ENCODE measurements at places on chromosomes 2 and 18.

- no peak for ATAC-seq
Observed at GRCh38 chr18:48673456-48673852, 134.6 kb downstream of the CTIF start.

DNA sequence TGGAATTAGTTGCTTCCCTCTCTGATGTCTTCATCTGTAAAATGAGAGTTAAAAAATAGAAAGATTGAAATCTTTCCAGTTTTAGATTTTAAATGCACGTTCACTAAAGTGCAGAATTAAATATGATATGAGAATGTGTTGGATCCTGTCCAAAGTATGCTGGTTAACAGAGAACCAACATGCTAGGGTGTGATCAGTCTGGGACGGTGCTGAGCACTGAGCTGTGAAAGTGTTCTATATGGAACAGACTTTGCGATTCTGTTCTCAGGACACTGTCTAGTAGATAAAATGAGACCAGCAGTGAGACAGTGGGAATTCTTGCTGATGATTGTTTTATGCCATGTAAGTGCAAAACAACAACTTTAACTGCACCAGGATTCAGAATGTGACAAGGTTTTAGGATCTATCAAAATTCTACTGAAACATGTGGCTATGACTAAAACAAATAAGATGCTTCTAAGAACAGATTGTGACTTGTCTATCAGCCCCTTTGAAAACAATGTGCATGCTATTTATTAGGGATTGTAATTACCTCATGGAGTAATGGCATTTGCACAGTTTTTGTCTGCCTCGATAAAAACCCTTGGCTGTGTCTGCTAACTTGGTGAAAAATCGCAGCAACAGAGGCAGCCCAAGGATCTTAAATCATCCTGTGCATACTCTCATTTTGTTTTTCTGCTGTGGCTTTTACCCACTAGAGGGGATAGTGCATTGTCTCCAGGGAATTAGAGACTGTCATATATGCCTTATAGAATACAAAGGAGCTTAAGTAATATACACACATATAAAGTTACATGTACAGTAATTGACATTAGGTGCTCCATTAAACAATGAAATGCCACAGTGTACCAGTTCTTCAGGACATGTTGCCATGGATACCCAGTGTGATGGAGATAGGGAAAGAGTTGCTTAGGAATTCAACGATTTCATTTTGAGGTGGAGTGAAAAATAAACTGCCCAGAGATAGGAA lies 55.1 kb downstream of the MAP3K20 start:
- no peak for ATAC-seq

GRCh38 chr2:223727562-223727961 lies 109.8 kb downstream of the AP1S3 start:
- ATAC-seq, result peak; percentile 61

DNA sequence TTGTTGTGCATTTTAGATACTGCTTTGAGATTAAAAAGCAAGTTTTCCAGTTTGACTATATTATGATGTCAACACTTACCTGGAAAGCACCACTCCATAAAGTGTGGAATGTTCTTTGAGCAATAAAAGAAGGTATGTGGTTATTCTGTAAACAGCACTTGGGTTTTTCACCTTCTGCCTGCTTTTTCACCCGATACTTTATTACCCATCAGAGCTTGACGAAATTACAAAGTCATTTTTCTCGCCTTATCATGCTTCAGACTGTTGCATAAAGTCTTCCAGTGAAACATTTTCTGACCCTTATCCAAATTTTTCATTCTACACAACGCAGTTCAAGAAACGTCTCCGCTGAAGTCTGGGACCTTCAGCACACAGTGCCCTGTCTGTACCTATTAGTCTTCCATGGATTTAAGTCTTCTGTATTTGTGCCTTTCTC lies 25.2 kb downstream of the CAB39 start:
- no peak for ATAC-seq

- ATAC-seq, result no peak
Observed at GRCh38 chr18:48687346-48688042, 148.7 kb downstream of the CTIF start.

DNA sequence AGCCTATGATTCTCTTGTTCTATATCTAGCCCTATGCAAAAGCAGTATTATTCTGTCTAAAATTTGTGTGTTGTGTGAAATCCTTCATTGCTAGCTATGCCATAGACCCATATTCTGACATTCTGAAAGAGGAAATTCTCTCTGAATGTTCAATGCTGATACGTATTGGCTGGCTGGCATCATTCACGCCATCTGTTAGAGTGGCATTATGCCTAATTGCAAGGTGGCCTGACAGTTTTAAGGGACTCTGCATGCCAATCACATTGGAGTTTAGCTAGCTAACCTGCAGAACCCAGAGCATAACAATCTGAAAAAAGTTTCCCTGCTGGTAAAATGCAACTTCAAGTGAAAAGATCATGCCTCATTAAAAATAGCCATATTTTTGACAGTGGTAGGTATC lies 316.0 kb downstream of the SOX11 start:
- ATAC-seq, result no peak

GRCh38 chr2:73286134-73286655 lies 1.9 kb upstream of the FBXO41 start:
- ATAC-seq, result no peak

GRCh38 chr18:56351911-56352500 lies 286.4 kb downstream of the TXNL1 start:
- ATAC-seq, result no peak

DNA sequence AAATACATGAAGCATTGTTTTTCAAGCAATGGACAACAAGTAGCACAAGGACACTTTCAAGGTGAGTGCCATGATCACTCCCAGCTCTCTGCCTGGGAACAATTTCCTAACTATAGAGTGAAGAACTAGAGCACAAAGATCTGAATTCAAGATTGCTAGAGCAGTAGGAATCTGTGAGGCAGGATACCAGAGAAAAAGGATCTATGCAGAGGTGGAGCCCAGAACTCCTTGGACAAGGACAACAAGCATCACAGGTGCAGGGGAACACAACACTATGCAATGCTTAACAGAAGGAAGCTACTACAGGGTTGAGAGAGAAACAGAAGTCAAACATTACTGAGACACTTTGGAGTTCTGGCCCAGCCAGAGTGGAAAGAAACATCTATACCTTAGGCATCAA lies 24.7 kb downstream of the ATL2 start:
- no peak for ATAC-seq

DNA sequence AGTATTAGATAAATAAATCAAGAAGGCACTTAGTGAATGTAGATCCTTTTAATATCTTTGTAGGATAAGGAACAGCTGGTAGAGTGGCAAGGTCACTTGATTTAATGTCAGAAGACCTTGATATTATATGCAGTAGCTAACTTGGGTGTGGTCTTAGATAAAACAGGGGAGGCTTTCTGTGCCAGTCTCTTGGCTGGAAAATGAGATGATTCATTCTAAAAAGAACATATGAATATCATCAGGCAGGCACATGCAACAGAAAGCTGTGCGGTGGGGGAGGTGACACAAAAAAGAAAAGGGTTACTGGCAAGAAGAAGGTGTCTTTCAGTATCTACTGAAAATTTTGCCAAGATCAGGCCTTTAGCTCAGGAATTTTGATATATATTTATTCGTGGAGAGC lies 931.7 kb upstream of the CELF4 start:
- no peak for ATAC-seq

- no peak for ATAC-seq
Observed at GRCh38 chr18:37394610-37394965, 171.0 kb downstream of the CELF4 start.

- peak; percentile 16 for ATAC-seq
Observed at GRCh38 chr2:233125455-233126065, 65.4 kb downstream of the INPP5D start.

DNA sequence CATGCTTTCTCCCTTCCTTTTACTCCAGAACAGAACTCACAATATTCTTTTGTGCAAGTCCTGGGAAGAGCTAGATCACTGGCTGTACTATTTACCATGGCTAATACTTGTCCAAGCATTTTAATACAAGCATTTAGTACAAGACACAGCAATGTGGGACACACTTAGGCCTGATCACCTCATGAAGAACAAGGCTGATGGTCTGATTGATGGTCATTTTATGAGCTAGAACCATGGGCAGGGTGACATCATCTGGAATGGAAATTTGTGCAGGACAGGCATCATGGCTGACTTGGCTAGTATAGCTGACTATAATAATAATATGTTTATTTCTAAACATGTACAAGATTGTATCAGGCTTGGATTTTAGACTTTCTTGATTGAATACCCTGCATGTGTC lies 374.2 kb upstream of the HNMT start:
- no peak for ATAC-seq

DNA sequence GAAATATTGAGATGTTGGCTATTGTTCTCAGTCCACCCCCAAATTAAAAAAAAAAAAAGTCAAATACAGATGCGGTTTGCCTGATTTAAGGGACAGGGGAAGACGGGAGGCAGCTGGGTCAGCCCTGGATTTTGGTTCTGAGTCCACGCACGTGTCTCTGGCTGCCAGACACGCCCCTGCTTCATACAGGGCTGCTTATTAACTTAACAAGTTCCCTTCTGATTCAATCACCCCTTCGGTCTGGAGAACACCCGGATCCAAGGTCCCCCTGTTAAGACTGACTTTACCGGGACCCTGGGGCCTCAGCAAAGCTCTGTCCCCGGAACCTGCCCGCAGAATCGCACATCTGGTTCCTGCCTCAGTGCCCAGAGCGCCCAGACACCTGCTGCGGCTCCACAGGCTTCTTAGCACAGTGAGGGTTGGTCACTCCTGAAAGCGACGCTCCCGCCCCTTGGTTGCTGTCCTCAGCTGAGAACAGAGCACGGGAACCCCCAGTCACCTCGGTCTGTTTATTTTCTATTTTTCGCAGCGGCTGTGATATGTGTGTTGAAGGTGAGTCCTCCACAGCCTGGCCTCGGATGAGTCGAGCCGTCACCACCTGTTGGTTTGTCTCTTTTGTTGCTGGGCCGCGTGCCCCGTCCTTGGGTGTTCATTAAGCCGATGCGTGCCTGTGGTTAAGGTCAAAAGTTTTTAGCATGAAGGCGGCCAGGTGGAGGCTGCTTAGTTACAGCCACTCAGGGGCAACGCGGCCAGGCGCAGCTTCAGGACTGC lies 57.2 kb downstream of the RTP5 start:
- no peak for ATAC-seq

- peak; percentile 40 for ATAC-seq
Observed at GRCh38 chr2:190996338-190996946, 17.5 kb downstream of the STAT1 start.

- no peak for ATAC-seq
Observed at GRCh38 chr18:54161267-54161666, 63.2 kb downstream of the MBD2 start.

DNA sequence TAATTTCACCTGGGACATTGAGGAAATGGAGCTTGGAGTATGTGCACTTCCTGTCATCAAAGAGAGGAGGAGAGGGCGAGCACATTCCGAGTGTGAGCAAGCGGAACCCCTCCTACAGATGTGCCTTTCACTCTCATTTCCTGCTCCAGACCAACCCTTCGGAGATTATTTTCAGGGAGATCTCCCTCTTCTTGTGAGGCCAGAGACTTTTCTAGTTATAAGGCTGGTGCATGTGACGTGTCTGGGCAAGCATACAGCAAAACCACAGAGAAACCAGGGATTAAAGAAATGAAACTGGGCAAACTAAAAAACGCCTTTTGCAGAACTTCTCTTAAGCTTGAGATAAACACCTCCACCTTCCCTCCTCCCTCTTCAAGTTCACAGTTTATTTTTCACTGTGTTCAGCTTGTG lies 409.2 kb upstream of the TCF4 start:
- ATAC-seq, result peak; percentile 91

GRCh38 chr2:232488721-232489300 lies 1.2 kb upstream of the ECEL1 start:
- no peak for ATAC-seq

GRCh38 chr2:72973566-72974435 lies 56.5 kb downstream of the EMX1 start:
- peak; percentile 72 for ATAC-seq

DNA sequence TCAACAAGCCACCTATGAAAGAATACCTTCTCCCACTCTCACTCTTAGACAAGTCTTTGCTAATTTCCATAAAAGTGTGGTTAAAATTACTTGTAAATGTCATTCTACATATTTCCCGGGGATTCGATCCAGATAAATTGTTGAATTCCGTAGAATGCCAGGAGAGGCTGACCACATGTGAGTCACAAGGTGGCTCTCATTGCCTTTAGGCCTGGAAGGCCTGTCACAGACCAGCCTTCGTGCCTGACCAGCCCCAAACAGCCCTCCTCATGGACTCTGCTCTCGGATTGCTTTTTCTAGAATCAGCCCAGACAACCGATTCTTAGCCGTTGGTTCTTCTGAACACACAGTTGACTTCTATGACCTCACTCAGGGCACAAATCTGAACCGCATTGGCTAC lies 86.0 kb downstream of the RTN4 start:
- no peak for ATAC-seq

GRCh38 chr18:51066273-51066672 lies 36.3 kb downstream of the SMAD4 start:
- ATAC-seq, result no peak

- ATAC-seq, result peak; percentile 35
Observed at GRCh38 chr2:229601396-229601795, 113.0 kb downstream of the DNER start.
